ENCODE measurements at places on chromosomes 7 and 10. TPM values are rescaled to one million over a fixed set of nuclear protein-coding genes. Genes with fewer than 3 reads are reported as not detected.

DNA sequence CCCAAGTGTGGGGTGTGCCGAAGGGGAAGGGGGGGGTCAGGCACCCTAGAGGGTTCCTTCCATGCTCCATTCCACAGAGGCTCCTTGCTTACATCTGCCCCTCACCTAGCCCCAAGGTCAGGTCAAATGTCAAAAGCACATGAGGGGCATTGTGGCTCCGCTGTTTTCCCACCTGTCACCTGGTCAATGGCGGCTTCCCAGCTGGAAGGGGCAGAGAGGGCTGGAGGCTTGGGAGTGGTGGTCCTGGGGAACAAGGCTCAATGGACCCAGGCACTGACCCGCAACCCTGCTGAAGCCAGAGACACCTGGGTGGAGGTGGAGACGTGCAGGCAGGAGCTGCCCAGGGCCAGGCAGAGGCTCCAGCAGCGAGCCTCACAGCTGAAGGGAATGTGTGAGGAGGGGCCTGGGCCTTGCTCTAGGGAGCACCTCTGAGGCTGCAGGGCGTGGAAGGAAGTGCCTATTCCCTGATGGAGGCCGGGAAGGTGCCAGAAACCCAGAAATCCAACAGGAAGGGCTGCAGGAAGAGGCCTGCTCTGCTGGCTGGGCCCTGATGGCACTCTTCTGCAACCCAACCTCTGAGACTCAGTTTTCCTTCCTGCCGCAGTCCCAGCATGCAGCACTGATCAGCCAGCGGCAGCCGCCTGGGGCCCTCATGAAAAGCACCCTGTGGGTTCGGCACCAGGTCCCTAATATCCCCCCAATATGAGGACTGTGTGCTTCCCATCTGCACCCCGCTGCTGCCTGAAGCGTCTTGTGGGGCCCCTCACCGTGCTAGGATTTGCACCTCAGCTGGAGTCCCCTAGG lies 16.0 kb downstream of the RASGEF1A start:
- no peaks in the 10 kb centered on the region for H3K36me3 ChIP-seq
- H3K27ac ChIP-seq: no peak overlapping the region
- 0 out of 2 replicates have a peak, but pooled peaks cover 7% of the 10 kb centered on the region for H3K4me1 ChIP-seq
- H3K27me3 ChIP-seq: no peaks in the 10 kb centered on the region

- no peaks in the 10 kb centered on the region for H3K36me3 ChIP-seq
- no peak overlapping the region for H3K27ac ChIP-seq
- DNase-seq: no peak
- H3K4me3 ChIP-seq: no peak overlapping the region
- H3K27me3 ChIP-seq: no peaks in the 10 kb centered on the region
Measured at GRCh38 chr10:60564475-60564874, 174.8 kb upstream of the ANK3 start.

GRCh38 chr7:1407892-1408291 lies 51.4 kb downstream of the MICALL2 start:
- H3K27me3 ChIP-seq: peaks cover 87% of the 10 kb centered on the region
- no peak overlapping the region for H3K27ac ChIP-seq
- no peak for DNase-seq
- H3K36me3 ChIP-seq: no peaks in the 10 kb centered on the region
- no peak overlapping the region for H3K4me3 ChIP-seq

DNA sequence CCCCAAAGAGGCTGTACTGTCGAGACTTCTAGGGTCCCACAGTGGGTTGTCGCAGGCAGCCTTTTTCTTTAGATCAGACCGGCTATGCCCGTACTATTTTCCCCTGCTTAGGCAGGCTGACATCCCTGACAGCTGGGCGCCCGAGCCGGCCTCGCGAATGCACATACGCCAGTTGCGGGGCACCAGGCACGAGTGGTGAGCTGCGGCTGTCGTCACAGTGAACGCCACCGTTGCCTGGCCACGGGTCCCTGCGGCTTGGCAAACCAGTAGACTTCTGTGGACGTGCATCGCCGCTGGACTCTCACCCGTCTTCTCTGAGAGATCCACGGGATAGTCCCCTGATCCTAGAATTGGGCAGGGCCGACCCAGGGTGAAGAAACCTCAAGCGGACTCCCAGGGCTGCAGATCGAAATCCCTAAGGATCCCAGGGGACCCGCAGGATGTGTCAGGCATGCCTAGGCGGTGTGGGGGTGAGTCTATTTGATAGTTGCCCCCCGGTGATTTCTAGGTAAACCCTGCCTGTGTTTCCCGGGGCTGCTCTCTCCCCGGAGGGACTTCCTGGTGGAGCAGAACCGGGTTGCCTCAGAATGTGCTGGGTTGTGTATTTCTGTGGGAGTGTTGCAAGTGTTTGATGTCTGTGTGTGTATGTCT lies 33.0 kb upstream of the ZNF273 start:
- peaks cover 82% of the 10 kb centered on the region for H3K27me3 ChIP-seq
- H3K36me3 ChIP-seq: no peaks in the 10 kb centered on the region
- no peaks in the 10 kb centered on the region for H3K4me1 ChIP-seq

- H3K4me1 ChIP-seq: no peaks in the 10 kb centered on the region
- H3K4me3 ChIP-seq: no peak overlapping the region
- no peak overlapping the region for H3K27ac ChIP-seq
- no peak for DNase-seq
Measured at GRCh38 chr7:146150153-146150552, 33.6 kb downstream of the CNTNAP2 start.

- no peaks in the 10 kb centered on the region for H3K36me3 ChIP-seq
- DNase-seq: no peak
- H3K4me1 ChIP-seq: no peaks in the 10 kb centered on the region
- H3K27ac ChIP-seq: no peak overlapping the region
Measured at GRCh38 chr10:13977861-13978532, 352.7 kb downstream of the FRMD4A start.

GRCh38 chr10:118439824-118440223 lies 97.7 kb upstream of the FAM204A start:
- H3K36me3 ChIP-seq: no peaks in the 10 kb centered on the region
- H3K27me3 ChIP-seq: no peaks in the 10 kb centered on the region
- no peak for DNase-seq
- H3K27ac ChIP-seq: no peak overlapping the region

DNA sequence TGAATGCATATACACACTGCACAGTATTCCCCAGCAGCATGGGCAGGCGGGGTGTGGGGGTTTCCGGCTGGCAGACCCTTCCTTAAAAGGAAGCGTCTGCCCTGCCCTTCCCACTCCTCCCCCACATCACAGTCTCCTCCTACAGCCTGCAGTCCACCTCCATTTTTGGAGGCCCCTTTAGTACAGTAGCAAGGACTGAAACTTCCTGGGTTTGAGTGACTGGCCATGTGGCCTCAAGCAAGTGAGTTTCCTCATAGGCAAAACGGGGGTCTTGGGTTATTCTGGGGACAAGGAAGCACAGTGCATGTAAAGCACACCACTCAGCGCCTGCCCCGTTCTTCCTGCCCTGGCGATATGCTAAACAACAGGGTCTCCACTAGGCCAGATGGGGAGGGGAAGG lies 62.1 kb upstream of the COL13A1 start:
- H3K4me1 ChIP-seq: no peaks in the 10 kb centered on the region
- peaks cover 29% of the 10 kb centered on the region for H3K27me3 ChIP-seq
- no peaks in the 10 kb centered on the region for H3K36me3 ChIP-seq
- no peak overlapping the region for H3K27ac ChIP-seq
- DNase-seq: no peak
- H3K4me3 ChIP-seq: no peak overlapping the region

DNA sequence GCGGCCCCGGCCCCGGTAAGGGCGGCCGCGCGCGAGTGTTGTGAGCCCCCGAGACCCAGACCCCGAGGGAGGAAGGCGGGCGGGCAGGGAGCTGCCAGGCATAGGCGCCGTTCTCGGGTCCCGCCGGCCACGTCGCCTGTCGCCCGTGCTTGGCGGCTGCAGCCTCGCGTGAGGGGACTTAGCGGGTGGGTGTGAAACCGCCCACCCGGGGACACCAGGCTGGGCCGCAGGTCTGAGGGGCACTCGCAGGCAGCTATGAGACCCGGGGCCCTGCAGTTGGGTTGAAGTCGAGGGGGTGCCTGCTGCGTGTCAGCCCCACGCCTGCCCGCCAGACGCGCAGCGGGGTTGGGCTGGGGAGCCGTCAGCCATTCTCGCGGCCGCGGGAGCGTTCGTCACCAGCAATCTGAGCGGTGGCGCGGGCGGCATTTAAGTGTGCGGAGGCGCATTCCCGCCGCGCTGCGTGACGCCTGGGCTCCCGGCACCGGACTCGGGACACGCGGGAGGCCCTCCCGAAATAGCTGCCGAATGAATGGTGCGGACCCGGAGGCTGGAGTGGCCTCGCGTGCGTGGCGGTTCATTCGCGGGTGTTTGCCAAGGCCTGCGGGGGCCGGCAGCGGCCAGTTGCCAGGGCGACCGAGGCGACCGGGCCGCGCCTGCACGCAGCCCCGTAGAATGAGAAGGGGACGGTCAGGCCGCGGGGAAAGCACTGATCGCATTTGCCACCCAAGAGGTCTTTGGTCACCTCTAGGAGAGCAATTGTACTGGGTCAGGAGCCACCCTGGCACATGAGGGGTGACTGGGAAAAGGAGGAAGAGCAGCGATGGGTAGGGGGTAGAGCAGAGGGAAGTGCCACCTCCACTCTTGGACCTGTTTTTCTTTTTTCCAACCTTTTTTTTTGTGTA lies 750 bp downstream of the ZNF398 start:
- H3K4me3 ChIP-seq: peak overlapping the region; percentile 98
- no peaks in the 10 kb centered on the region for H3K27me3 ChIP-seq
- peak; percentile 37 for DNase-seq
- H3K36me3 ChIP-seq: no peaks in the 10 kb centered on the region

- no peaks in the 10 kb centered on the region for H3K4me1 ChIP-seq
- H3K36me3 ChIP-seq: no peaks in the 10 kb centered on the region
- H3K27ac ChIP-seq: no peak overlapping the region
- H3K27me3 ChIP-seq: no peaks in the 10 kb centered on the region
- H3K4me3 ChIP-seq: no peak overlapping the region
Measured at GRCh38 chr7:15396210-15397158, 165.3 kb downstream of the AGMO start.

DNA sequence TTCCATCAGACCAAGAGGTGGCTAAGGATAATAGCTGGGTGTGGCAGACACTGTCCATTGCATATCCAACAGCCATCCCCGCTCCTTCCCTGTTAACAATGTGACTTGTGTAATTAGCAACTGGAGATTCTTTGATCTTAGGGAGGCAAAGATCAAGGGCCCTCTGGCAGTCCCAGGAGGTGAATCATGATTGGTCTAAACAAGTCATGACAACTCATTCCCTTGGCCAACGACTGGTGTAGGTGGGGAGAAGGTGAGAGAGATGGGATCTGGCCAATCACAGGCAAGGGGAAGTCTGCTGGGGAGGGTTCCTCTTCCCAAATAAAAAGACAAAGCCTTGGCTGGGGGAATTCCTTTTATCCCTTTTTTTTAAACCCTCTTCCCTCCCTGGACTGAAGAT lies 46.2 kb upstream of the COMTD1 start:
- H3K4me3 ChIP-seq: no peak overlapping the region
- peaks cover 30% of the 10 kb centered on the region for H3K4me1 ChIP-seq
- H3K27ac ChIP-seq: peak overlapping the region; percentile 7
- H3K36me3 ChIP-seq: no peaks in the 10 kb centered on the region
- peak; percentile 79 for DNase-seq

The RHBDD2 gene
- total RNA-seq: 75.6 TPM

The FZD8 gene
- not detected for total RNA-seq

The KLF14 gene
- total RNA-seq: not detected

The AKR1C1 gene
- total RNA-seq: 1,313 TPM

The PRRT4 gene
- total RNA-seq: 0.70 TPM

The MSMB gene
- not detected for total RNA-seq

The OR2A12 gene
- total RNA-seq: not detected

The ATP6V1F gene
- 114 TPM for total RNA-seq

All from PC-9 (cell line).